NCI-H2081 treated with DMSO at 0.1 percent for 48 hours (cell line): ENCODE measurements at places on chromosomes 3 and 15.

DNA sequence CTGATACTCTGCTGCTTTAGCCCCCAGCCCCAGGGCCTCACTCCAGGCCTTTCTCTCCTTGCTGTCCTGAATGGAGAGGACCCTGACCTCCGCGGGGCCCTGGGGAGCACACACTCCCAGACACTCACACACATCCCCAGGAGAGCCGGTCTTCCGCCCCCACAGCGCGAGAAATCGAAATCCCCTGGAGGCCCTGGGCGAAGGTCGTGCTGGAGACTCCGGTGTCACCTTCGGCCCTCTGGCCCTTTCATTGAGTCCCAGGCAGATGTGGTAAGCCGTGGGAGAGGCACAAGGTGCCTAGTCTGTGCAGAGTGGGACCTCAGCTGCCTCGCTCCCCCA, 848 bp upstream of the GOLGA8B start:
- no peak for DNase-seq

DNA sequence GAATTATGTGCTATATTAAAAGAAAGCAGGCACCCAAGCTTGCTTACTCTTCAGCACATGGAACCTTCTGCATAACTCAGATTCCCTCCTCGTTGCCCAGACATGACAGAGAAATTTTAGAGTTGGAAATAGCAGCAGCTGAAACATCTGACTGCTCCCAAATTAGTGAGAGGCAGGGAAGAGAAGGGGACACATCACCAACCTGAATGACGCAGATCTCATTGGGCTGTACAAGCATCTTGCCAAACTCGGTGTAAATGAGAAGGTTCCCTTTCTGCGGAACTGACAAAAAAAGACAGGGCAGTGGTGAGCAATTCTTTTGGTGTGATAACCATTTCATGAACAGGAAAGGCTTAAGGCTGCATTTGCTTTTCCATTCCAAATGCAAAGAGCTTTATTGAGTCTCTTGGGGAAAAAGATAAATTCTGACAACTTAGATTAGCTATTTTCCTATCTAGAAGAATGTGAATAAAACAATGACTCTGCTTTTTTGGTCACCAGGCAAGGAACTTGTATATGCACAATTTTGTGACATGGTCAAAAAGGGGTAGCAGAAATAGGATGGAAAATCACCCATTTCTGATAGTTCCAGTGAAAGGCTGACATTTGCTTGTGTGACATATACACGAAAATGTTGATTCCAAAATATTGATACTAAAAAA, 35.1 kb downstream of the HGD start:
- DNase-seq, result no peak

DNA sequence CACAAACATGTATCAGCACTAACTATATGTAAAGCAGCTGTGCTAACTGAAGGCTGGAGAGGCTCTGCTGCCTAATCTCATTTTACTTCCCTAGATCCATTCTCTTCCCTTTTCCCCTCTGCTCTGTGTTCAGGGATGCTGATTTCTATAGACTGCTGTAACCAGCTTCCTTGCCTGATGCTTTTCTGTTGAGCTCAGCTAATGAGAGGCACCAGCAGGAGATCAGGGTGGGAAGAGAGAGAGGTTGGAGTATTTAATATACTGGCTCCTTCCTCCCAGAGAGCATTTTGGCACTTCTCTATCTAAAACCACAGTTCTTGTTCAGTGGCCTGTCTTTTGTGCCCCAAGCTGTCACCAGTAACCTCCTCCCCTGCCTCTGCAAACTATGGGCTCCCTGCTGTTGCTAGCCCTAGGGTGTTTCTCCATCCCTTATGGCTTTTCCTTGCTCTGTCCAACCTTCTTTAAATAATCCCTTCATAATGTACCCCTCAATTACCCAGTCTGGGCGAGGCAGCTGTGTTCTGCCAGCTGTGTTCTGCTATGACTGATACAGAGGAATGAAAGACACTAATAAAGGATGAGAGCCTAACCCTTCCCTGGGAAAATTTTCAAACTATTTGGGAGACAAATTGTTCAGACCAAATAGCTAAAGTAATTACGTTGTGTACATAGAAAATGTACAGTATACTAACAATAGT, 69.5 kb downstream of the CADPS start:
- DNase-seq, result peak; percentile 61

DNA sequence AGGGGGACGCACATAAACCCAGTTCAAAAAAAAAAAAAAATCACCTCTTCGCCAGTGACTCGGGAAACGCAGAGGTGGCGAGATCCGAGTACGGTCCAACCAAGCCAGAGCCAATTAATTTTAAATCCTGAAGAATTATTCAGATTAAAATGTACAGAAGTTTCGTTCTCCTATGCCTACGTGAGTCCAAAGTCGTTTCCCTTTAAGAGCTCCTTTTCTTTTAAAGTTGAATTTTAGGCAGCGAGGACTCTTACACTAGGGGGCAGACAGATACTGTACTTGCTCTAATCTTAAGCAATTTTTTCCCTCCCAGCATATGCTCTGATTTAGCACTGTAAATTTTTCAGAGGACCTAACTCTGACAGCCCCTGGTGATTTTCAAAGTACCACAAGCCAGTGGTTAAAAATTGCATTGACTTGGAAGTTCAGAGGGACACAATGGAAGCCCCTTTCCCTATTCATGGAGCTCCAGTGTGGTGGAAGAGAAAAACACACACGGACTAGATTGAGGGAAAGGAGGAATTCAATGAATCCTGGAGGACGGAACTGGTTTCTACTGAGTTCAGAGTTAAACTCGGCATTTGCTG, 3.3 kb upstream of the NR2F2 start:
- DNase-seq, result peak; percentile 74

DNA sequence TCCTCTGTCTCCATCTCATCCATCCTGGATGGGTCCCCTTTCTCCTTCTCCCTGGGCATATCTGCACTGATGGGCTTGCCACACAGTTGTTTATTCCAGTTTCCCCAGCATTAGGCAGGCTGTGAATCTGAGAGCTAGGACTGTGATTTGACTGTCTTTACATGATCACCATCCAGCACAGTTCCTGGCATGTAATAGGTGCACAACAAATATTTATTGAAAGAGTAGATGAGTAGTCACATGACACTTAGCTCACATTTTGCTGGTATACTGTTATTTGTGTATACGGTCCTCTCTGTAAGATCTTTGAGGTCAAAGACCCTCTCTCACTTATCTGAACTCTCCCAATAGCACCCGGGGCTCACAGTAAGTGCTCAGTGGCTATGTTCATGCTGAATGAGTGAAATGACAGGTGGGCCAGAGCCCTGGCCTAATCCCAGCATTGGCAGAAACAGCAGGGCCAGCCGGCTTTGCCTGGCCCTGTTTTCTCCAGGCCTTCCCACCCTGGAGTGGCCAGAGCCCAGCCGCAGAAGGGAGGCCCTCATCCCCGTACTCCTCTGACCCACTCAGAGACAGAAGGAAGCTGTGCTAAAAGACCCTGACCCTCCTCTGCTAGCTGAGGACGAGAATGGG, 16.2 kb upstream of the BAHD1 start:
- no peak for DNase-seq

- DNase-seq, result no peak
Observed at GRCh38 chr3:15181963-15182362, 24.1 kb upstream of the CAPN7 start.

GRCh38 chr3:45020534-45020933, 5.6 kb upstream of the CLEC3B start:
- DNase-seq, result no peak

DNA sequence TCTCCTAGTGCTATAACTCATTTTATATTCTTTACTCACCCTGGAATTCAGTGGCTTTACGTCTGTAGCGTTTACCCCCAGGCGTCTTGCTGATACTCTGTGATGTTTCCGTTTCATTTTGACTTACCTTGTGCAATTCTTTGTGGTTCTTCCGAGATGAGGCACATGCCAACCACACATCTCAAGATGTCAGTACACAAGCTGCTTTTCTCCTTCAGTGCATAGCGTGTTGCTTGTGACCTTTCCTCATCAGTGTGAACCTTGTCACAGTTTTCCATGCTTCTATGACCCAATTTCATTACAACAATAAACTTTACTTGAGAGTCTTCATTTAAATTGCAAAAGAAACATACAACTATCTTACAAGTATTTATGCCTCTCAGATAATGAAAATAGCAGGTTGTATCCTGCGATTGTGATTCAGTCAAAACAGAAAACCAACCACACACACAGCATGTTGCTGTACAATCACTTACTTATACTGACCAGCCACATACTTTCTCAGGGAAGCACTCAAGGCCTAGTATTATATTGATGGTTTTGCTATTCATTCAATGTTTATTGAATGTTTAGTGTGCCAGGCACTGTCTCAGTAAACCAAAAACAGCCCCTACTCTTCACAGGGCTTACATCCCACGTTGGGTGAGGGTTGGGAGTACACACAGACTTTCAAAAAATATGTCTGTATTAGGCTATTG, 4.6 kb upstream of the TBL1XR1 start:
- DNase-seq, result no peak

DNA sequence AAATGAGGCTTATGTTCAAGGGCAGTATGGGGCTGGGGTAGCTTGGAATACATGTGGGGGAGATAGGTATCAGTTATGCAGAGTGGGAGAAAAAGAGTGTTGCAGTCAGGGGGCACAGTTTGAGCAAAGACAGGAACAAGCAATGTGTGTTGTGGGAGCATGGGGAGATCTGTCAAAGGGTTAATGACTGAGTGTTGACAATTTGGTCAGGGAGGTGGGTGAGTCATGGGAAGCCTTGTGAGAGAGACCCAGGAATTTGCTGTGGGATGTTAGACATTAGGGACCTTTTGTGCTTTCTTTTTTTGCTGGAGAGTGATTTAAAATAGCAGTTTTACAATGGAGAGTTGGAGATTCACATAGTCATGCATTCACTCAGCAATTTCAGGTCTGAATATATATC, 221.6 kb upstream of the NR2E3 start:
- DNase-seq, result no peak

DNA sequence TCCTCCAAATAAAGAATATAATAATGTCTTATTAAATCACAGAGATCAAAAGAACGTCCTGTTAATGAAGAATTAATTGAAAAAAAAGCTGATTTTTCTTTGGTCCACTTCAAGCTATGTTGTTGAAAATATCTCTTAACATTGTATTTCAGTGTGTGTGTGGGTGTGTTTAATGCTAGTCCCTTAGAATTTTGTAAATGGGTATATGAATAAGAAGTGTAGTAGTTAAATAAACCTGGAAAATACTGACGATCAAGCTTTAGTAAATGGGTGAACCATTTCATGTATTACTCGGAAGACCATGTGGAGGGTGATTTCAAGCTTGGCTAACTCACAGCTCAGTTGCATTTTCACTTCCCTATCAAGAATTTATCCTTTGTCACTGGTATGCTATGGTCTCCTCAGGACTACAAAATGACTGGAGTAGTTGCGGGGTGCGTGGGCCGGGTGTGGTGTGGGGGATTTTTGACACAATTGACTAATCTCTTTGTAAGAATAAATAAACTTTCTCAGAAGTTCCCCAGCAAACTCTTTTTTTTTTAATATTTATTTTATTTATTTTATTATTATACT, 586.4 kb downstream of the GRM7 start:
- no peak for DNase-seq

DNA sequence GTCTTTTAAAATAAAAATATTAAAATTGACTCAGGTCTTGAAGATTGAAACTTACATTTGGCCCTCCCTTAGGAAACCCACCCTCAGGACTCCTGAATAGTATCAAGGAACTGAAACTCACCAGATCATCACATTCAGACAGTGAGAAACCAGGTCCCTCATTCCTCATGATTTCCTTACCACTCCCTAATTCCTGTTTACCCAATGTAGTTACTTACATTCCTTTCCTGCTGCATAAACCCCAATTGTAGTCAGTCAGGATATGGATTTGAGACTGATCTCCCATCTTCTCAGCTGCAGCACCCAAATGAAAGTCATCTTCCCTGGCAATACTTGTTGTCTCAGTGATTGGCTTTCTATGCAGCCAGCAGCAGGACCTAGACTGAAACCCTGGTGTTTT, 8.6 kb downstream of the ATP13A4 start:
- DNase-seq, result no peak

DNA sequence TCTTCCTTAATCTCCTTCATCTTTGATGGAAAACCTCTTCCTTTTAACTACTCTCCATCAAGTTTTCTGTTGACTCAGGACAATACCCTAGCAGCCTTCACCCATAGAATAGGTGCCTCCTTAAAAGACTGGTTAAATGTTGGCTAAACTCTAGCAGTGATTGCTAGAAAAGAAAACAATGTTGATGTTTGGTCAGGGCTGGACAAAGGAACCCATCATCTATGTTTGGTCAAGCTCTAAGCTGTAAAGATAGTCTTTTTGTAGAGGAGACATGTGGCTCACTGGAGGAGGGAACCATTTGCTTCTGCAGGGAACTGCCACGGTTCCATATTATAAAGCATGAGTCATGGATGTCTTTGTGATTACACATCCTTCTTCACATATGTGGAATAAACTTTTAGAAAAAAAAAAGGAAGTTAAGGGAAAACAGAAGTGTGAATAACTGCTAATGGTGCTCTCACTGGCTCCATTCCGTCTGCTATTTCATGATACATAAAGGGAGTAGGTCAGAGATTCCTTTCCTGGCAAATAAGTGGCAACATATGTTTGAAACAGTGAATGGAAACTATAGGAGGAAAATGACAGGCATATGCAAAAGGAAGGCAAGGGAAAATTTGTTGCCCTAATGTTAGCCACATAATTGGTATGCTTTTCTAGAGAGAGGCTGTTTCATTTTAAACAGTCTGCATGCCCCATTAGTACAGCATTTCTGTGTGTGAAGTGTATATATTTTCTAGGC, 78.2 kb downstream of the CMSS1 start:
- no peak for DNase-seq

DNA sequence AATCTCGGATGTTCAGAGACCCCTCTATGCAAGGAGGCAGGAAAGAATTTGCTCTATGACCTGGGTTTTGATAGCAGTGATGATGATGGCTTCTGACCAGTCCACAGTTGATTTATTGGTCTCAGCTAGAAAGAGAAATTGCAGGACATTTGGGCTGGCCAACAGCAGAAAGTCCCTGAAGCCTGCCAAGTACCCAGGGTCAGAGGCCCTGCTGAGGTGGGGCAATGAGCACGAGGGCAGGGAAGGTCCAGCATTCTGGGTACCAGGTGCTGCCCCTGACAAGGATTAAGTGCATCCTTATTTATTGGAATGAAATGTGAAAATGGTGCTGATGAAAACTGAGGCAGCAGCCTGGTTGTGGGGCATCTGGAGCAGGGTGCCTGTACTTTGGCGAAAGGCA, 19.8 kb downstream of the C3orf62 start:
- no peak for DNase-seq

GRCh38 chr3:21528291-21528995, 222.6 kb downstream of the ZNF385D start:
- DNase-seq, result no peak

DNA sequence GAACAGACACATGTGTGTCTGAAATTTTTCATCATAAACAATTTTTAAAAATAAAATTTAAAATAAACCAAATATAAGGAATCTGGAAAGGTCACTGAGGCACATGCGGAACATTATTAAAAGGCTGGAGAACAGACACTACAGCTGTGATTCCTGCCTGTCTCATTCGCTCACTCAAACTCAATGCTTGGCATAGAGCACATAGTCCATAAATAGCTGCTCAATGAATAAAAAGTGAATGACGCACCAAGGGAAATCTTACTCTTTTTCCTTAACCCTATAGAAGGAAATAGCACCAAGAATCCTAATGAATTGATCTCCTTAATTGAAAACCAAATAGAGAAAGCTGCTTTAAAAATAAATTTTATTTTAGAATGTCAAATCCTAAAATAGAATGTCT, 98.4 kb downstream of the FSIP1 start:
- no peak for DNase-seq

- DNase-seq, result no peak
Observed at GRCh38 chr15:58520464-58520863, 88.7 kb downstream of the LIPC start.
